IPS DF 6.9 (cell line): ENCODE measurements at places on chromosomes 3 and 15.

DNA sequence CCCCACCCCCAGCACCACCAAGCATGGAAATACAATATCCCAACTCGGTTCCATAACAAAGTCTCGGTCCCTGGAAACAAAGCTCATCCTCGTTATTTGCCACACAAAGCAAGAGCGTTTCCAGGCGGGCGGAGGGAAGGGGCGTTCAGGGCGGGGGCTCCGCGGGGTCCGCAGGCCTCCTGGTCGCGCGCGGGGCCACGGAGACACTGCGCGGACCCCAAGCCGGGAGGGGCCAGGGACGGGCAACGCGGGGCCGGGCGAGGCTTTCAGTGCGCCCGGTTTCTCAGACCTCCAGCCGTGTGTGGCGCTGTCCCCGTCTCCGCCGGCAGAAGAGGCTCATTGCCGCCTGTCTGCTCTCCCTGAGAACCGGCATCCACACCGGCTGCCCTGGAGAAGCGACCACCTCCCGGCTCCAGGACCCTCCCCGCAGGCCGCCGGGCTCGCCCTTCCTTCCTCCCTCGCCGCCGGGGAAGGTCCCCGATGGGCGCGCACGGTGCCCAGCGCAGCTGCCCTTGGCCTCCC is 329.0 kb downstream of the OCA2 start:
- H3K27ac ChIP-seq = no peak overlapping the region
- no peaks in the 10 kb centered on the region for H3K4me1 ChIP-seq
- H3K4me3 ChIP-seq = no peak overlapping the region
- no peaks in the 10 kb centered on the region for H3K27me3 ChIP-seq

- H3K27ac ChIP-seq = no peak overlapping the region
- DNase-seq = no peak
- peaks cover 6% of the 10 kb centered on the region; the same call in 1 of the 2 replicates for H3K4me1 ChIP-seq
- no peaks in the 10 kb centered on the region for H3K27me3 ChIP-seq
These were observed 195.4 kb upstream of the HES1 start for GRCh38 chr3:193940526-193940925.

- H3K36me3 ChIP-seq = no peaks in the 10 kb centered on the region
- H3K27me3 ChIP-seq = no peaks in the 10 kb centered on the region
- no peak overlapping the region for H3K27ac ChIP-seq
- H3K4me1 ChIP-seq = peaks cover 2% of the 10 kb centered on the region
- DNase-seq = no peak
These were observed 73.1 kb upstream of the SPATA12 start for GRCh38 chr3:56987238-56987895.

- no peak for DNase-seq
- no peaks in the 10 kb centered on the region for H3K4me1 ChIP-seq
- no peaks in the 10 kb centered on the region for H3K27me3 ChIP-seq
- H3K4me3 ChIP-seq = no peak overlapping the region
- H3K36me3 ChIP-seq = no peaks in the 10 kb centered on the region
- no peak overlapping the region for H3K27ac ChIP-seq
These were observed 84.4 kb downstream of the DNAJB8 start for GRCh38 chr3:128382221-128382807.

DNA sequence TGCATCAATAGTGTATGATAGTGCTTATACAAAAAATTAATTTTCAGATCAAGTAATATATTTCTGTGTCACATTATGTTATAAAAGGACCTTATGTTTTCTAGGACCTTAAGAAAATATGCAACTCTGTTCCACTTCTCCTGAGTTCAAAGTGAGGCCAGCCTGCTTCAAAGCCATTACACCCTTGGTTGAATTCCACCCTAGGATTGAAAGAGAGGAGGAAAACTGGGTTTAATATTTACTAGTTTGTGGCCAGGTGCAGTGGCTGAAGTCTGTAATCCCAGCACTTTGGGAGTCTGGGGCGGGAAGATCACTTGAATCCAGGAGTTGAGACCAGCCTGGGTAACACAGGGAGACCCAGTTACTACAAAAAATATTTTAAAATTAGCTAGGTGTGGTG is 32.9 kb upstream of the NR1I2 start:
- no peaks in the 10 kb centered on the region for H3K4me1 ChIP-seq
- DNase-seq = no peak
- H3K4me3 ChIP-seq = no peak overlapping the region
- H3K27me3 ChIP-seq = no peaks in the 10 kb centered on the region
- no peak overlapping the region for H3K27ac ChIP-seq

DNA sequence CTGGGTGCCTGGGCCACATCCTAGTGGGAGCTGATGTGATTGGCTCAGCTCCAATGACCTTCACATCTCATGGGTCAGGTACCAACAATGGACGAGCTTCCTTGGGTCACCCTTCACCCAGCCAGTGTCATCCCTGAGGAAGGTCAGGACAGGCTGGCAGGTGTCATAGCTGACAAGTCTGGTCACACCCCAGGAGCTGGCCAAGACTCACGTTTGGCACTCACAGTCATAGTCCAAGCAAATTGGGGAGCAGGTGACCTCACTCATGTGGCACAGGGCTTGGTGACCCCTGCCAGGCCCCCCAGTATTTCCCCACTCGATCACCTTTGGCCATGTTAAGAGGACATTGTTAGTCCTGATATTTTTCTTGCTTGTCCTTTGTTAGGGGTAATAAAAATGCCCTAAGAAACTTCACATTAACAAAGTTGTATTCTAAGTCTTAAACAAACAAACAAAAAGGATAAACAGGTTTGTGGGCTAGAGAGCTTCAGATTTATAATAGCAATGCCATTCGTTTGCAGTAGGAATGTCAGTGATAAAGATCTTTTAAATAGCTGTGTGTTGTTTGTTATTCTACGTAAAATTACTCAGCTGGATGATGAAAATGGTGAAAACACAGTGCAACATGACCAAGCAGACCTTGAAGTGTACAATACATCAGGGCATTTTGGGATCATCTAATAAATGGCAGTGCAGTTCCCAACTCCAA is 79.5 kb upstream of the POMGNT2 start:
- no peaks in the 10 kb centered on the region for H3K4me1 ChIP-seq
- DNase-seq = no peak
- H3K36me3 ChIP-seq = no peaks in the 10 kb centered on the region
- H3K4me3 ChIP-seq = no peak overlapping the region

- no peak for DNase-seq
- H3K27me3 ChIP-seq = no peaks in the 10 kb centered on the region
- H3K4me1 ChIP-seq = no peaks in the 10 kb centered on the region
- no peak overlapping the region for H3K4me3 ChIP-seq
These were observed 167.4 kb downstream of the OSBPL10 start for GRCh38 chr3:31813686-31814085.

- no peak for DNase-seq
- no peak overlapping the region for H3K27ac ChIP-seq
- H3K4me1 ChIP-seq = peaks cover 4% of the 10 kb centered on the region; the same call in 1 of the 2 replicates
- H3K4me3 ChIP-seq = no peak overlapping the region
These were observed 207.1 kb downstream of the PTPRG start for GRCh38 chr3:61768284-61769037.
